LNCaP clone FGC (cell line): ENCODE measurements at places on chromosomes 6 and 20.

DNA sequence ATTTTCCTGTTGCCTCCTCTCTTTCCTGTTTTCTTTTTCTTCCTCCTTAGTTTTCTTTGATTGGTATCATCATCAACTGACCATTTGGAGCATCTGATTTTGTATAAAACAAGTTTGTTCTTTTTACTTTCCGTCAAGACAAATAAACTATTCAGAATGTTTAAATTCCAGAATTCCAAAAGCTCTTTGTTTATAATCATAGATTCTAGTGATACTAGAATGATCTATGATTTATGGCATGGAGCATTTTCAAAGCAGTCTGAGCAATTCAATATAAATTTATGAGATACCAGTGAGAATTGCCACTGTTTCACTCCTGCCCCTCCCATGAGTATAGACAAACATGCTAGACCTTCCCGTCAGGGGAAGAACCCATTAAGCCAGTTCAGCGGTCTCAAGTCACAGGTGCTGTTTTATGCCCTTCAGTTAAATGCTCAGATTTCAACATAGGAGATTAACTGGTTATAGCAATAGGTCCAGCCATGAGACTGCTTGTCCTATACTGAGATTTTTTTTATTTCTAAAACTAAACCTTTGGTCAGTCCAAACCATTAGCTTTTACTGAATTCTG, 60.7 kb downstream of the GRIK2 start:
- peak; percentile 73 for DNase-seq

GRCh38 chr20:13554706-13555105, 84.0 kb downstream of the TASP1 start:
- DNase-seq: no peak

DNA sequence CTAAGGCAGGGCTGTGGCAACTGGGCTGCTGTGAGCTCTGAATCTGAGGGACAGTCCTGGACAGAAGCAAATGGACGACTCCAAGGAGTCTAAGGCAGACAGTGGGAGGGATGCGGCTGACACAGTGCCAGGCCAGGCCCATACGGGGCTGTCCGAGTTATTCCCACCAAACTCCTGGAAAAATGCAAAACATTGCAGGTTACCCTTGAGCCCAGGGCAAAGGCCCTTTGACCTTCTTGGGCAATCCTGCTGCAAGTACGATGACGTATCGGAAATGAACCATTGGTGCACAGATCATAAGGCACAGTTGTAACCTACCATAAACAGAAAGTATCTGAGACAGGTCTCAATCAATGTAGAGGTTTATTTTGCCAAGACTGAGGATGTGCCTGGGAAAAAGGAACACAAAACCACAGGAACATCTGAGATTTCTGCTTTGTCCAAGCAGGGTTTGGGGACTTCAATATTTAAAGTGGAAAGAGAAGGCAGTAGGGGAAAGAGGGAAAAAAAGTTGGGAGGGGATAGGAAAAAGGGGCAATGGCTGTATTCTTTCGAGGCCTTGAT, 118.9 kb downstream of the DACT2 start:
- no peak for DNase-seq

DNA sequence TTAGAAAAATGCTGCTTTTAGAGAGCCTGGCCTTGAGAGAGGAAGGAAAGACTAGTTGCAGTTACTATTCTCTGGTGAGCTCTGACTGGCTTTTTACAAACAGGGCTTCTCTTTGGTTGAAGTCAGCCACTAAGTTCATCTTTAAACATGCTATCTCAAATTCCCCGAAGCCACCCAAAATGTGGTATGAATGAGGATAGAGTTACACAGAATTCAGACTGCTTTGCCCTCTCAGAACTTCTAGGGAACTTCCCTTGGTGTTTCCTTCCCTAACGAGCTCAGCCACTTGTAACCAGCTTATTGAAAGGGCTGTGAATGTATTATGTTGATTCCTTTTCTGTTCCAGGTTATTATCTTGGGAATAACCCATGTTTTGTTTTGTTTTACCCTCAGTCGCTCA, 73.5 kb downstream of the EFHC1 start:
- no peak for DNase-seq

GRCh38 chr6:148140772-148141557, 201.7 kb upstream of the SASH1 start:
- no peak for DNase-seq

DNA sequence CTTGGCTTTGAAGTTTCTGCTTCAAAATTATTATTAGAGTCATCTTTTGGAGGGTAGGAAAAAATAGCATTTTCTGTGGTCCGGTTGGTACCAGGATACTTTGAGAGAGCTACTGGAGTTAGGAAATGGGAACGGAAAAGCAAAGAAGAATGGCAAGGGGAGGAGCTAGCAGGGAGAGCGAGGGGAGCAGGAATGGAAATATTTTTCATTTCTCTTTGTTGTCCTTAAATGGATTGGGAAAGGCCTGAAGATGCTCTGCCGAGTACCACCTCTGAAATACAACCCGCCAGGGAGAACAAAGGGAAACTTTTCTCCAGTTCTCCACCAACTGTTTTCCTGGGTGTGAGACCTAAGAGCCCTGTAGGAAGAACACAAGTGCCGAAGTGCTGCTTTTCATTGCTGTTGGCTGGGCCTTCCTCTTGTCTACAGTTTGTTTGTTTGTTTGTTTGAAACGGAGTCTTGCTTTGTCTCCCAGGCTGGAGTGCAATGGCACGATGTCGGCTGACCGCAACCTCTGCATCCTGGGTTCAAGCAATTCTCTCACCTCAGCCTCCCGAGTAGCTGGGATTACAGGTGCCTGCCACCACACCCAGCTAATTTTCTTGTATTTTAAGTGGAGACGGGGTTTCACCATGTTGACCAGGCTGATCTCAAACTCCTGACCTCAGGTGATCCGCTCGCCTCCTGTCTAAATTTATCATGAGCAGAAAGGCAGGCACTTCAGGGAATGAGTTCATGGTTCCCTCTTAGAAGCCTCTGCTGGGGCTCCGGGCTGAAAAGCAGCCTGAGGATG, 3.5 kb upstream of the TRAF3IP2 start:
- no peak for DNase-seq

GRCh38 chr6:160349020-160349441, 853 bp downstream of the SLC22A3 start:
- DNase-seq: no peak

GRCh38 chr6:136438441-136438840, 111.8 kb downstream of the MAP7 start:
- no peak for DNase-seq

DNA sequence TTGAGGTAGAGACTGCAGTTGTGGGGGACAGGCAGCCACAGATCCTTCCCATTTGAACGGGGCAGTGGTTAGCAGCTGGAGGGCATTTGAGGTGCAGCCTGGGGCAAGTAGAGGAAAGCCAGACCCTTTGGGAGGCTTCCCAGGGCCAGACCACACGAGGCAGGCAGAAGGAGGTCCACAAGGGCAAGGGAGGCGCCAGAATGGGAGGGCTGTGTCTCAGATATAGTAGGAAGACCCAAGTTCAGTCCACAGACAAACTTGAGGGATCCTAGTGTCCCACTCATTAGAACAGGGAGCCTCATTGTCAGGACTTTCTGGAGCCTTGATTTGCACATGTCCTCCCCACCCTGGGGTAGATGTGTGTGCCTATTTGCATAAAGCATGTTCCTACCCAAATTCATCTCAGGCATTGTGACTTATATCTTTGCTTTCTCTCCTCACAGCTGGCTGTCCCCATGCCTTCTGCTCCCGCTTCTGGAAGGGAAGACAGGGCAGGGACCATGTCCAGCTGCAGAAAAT, 166.0 kb downstream of the VEGFA start:
- no peak for DNase-seq

DNA sequence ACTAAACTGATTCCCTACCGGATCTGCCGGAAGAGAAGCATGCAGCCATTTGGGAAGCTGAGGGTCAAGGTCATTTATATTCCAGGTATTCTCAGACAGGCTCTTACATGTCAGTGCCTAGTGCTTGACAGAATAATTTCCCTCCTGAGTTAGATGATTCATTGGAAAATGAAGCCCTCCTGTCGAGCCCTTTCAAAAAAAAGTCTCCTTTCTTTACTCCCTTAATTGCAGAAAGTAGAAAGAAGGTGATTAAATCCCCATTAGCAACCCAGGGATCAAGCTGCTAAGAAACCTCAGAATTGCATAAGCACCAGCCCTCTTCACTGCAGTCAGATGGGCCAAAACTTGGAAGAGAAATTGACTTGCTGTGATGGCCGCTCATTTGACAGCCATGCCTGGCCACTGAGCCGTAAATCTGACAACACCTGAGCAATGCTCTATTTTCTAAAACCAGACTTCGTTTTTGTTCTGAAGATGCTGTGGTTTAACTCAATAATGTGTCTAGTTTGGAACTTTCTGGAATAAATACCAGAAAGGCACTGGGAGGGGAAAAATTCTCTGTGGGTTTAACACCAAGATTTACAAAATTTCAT, 61.0 kb upstream of the ARMH2 start:
- DNase-seq: no peak

DNA sequence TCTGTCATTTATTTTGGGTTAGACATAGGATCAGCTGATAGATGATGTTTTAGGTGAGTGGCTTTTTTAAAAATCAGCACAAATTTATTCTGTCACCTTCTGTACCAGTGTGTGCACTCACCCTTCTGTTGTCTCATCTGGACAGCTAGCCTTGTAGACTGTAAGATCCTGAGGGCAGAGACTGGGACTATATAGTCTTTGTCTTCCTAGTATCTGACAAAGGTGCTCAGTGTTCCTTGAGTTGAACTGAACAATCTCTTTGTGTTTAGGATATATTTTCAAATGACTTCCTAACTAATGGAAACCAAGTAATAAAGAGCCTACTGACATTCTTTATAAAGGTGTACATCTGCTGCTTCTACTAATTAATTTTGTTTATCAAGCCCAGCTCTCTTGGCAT, 3.0 kb downstream of the DCBLD1 start:
- no peak for DNase-seq

DNA sequence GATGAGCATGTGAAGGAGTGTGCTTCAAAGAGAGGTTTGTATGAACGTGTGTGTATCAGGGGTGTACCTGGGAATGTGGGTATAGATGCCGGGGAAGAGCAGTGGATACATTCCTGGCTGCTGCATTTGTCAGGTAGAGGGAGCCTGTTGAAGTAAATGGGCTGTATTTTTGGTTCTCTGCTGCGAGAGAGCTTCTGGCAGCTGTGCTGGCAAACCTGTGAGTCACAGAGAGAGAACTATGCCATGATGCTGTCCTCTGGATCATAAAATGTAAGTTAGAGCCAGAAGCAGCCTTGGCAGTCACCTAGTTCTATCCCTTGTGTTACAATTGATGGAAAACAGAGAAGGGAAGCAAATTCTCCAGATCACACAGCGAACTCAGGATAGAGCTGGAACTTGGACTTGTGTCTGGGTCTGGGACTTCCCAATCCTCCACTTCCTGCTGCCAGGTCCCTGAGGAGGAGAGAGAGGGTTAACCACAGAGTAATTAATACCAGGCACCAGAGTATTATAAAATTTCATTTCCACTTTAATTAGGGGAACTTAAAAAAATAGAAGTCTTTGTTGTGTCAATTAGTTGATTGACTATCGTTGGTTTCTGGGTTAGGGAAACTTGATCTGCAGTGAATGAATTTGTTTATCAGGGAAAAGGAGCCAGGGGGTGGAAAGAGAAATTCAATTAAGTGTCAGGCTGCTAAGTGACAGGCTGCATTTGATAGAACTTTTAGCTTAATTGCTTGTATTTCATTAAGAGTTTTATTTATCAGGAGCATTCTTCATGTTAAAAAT, 41.1 kb upstream of the GTSF1L start:
- no peak for DNase-seq

DNA sequence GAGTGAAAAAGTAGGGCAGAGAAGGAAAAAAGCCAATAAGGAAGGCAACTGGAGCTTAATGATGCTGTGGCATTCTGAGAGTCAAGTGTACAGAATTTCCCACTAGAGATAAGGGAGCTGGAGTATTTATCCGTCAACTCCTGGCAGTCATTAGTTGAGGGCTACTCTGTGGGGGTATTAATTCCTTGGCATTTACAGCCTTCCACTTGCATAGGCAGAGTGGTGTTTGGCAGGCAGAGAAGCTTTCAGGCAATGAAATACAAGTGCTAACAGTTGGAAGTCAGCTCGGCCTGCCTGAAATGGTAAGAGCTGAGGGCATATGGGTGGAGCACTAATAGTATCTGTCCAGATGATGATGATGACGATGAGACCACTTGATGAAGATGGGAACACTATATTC, 207.3 kb upstream of the FLRT3 start:
- DNase-seq: no peak

DNA sequence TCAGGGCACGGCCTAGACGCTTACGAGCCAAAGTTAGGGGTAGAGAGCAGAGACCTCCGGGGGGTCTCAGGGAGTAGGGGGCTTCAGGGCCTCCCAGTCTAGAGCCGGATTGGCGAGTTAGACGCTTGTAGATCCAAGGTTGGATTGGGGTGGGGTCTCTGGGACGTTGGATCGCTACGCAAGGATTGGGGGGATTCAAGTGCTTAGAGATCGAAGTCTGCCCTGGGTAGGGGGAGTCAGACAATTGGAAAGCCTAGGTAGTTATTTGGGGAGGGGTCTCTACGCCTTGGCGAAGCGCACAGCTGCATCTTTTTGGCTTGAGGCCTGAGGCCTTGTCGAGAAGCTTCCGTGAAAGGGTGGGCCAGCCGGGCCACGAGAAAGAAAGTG, 469 bp downstream of the STX16 start:
- no peak for DNase-seq

DNA sequence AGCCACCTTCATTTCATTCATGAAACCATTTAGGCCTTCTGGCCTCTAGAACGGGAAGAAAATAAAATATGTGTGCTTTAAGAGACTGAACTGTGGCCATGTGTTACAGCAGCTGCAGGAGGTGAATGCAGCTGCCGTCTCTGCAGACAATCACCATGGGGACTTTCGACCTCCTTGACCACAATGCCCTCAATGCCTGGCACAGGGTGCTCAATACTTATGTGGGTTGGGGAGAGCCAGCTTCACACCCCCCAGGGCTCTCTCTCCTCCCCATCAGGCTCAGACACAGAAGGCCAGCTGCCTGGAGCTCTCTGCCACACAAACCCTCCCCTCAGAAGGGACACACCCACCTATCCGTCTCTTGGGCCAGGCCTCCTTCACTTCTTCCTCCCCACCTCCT, 43.5 kb downstream of the ANKRD60 start:
- no peak for DNase-seq

DNA sequence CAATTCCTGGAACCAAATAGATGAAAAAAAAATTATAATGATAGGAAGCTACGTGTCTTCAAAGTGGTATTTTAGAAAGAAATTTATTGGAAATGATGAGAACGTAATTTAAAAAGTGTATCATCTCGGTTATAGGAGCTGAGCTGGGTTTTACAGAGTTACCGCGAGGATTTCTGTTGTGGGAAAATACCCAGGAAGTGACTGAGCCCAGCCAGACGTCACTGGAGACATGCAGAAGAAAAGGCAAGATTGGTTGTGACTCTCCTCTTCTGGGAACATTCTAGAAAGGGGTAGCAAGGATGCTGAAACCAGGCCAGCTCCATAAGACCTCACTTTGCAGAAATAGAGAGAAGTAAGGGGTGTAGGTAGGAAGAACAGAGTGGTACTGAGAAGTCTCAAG, 95.9 kb upstream of the ADGRF1 start:
- no peak for DNase-seq

- DNase-seq: peak; percentile 49
Measured at GRCh38 chr6:167974640-167975344, 22.7 kb upstream of the KIF25 start.
